ENCODE measurements at places on chromosomes 1 and 21. TPM values are rescaled to one million over a fixed set of nuclear protein-coding genes. Genes with fewer than 3 reads are reported as not detected.

MAB21L3 gene
- total RNA-seq: not detected

ALPL gene
- 0.47 TPM for total RNA-seq

CCDC185 gene
- not detected for total RNA-seq

CFHR4 gene
- total RNA-seq: not detected

MCOLN3 gene
- total RNA-seq: 3.9 TPM

FAM163A gene
- not detected for total RNA-seq

HES5 gene
- not detected for total RNA-seq

CFAP57 gene
- total RNA-seq: 0.33 TPM

SFN gene
- total RNA-seq: 575 TPM

SNX7 gene
- 23.9 TPM for total RNA-seq

AGMAT gene
- 7.3 TPM for total RNA-seq

OXCT2 gene
- 0.55 TPM for total RNA-seq

ANKRD34A gene
- total RNA-seq: 0.20 TPM

ACTL8 gene
- total RNA-seq: 1.8 TPM

PIK3CD gene
- 8.7 TPM for total RNA-seq

AMY1A gene
- total RNA-seq: not detected

EXTL2 gene
- 7.7 TPM for total RNA-seq

NEGR1 gene
- total RNA-seq: not detected

OR10J1 gene
- not detected for total RNA-seq

ASCL5 gene
- total RNA-seq: 0.08 TPM

PLPP3 gene
- 31.4 TPM for total RNA-seq

CAPN9 gene
- not detected for total RNA-seq

CYP4A22 gene
- total RNA-seq: not detected

DCST1 gene
- total RNA-seq: not detected

CDC7 gene
- total RNA-seq: 5.0 TPM

All from A549 treated with Hydrocortisone at 1 μM for 4 hours (cell line).